ENCODE measurements at places on chromosomes 4 and X.

DNA sequence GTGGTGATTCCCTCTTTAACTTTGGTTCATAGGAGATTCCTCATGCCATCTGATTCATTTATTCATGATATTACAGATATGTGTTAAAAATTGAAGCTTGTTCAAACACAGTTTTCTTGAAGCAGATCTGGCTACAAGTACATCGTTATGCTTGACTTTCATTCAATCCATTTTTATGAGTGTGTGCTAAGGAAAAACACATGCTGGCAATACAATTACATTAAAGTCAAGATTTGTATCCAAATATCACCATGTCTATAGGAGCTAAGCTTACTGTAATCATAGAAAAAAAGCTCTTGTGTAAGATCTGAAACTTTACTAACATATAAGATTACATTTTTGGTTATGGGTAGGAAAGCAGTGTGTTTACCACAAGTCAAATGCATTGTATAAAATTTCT, 151.8 kb upstream of the FAT1 start:
- no peak for DNase-seq

DNA sequence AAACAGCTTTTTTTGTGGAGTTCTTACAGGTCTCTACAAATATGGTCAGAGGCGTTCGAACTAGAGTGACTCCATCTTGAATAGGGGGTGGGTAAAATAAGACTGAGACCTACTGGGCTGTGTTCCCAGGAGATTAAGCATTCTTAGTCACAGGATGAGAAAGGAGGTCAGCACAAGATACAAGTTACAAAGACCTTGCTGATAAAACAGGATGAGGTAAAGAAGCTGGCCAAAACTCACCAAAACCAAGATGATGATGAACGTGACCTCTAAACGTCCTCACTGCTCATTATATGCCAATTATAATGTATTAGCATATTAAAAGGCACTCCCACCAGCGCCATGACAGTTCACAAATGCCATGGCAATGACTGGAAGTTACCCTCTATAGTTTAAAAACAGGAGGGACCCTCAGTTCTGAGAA, 42.8 kb upstream of the SPP1 start:
- no peak for DNase-seq

DNA sequence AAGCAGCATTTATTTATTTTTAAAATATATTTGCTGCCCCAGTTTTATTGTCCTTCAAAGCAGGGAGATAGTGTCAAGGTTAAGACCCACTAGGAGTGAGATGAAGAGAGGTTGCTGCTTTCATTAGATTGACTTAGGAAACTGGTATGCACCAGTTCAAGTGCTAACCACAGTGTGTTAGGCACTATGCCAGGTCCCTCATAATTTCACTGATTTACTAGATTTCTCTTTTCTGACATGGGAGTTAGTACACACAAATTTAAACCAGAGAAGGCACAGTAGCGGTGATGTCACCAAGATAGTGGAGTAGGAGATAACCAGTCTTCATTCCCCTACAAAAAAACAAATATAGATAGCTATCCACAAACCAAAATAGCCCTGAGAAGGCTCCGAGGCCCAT, 14.3 kb downstream of the RRAGB start:
- no peak for DNase-seq

GRCh38 chrX:16063921-16064320, 59.4 kb upstream of the GRPR start:
- no peak for DNase-seq

DNA sequence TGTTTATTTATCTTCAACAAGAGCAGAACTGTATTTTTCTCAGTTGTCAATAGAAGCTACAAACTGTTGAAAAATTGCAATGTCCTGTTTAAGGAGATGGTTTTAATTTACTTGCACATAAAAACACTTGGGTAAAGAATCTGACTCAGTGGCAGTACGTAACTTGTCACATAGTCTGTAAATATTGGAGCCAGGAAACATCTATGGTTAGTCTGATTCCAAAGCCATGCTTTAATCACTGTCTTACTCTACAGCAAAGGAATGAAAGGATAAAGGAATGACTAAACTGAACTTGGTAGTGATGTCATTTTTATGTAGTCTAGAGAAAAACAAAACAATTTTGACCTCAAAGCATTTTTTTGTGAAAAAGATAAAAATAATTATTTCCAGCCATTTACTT, 537.2 kb downstream of the STIM2 start:
- DNase-seq = no peak

DNA sequence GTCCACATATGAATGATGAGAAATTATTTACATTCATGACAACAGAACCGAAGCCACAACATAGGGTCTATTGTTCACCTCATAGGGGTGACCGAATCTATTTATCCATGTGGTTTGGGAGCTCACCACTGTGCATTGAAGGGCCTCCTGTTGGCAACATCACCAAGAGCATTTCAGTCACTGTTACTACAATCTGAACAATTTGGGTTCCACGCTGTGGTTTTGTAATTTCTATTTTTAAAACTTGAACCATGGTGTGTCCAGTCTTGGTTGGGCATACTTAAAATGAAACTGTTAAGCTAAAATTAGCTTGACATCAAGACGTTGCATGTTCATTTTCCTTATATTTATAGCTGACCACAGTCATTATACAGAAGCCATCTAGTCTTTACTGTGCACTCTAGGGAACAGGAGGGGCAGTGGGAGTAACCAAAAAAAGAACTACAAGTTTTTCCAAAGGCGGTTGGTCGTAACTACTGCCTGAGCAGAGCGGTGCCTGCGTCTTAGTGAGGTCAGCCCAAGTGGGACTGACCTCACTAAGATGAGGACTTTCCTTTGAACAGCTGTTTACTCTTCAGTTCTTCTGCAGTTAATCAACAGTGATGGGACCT, 192.1 kb downstream of the SPRY1 start:
- DNase-seq = no peak

DNA sequence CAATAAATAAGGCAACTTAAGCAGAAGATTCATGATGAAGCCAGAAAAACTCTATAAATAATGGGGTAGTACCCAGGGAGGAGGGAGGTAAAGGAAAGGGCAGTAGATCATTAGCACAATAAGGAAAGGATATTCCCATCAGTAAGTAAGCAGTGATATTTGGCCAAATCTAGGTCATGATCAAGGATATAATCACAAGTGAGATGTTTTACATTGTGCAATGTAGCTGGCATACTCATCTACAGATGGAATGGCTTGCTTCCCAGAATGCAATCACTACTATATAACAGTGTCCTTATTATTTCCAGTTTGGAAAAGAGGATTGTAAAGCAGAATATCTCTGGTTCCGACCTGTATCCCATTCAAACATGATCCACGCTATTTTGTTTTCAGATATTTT, 483.4 kb downstream of the RPA4 start:
- DNase-seq = no peak

- no peak for DNase-seq
These were observed 20.3 kb downstream of the NPY2R start for GRCh38 chr4:155228713-155229112.

Data from K562 (cell line).